ENCODE measurements at places on chromosomes 4 and X.

DNA sequence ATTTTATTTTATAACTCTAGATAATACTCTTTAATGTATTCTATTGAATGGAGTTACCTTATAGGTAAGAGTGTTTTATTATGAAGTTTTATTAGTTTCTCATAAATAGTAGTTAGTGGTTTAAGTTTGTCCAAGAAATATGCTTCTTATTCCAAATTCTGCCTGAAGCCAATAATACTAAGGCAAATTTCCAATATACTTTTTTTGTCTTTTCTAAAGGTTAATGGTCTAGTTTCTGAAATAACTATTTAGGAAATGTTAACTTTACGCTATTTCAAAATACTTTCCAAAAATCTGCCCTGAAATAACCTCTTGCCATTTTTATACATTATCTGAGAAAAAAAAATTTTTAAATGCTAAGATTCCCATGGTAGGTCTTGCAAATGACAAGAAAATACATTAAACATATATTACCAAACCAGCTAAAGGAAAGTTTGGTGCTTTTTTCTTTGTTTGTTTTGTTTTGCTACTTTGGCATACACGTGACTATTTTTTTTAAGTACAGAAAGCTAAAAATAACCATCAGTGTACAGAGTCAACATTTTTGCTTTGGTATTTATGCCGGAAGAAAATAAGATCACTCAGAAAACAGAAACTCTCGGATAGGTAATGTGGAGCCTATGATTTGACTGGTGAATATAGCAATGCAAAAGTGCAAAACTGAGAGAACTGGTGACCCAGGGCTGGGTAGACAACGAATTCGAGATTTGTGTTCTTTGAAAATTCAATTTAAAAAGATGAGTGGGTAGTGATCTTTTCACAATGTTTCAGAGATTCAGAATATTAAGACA is 29.8 kb downstream of the PCDH18 start:
- DNase-seq, result no peak

DNA sequence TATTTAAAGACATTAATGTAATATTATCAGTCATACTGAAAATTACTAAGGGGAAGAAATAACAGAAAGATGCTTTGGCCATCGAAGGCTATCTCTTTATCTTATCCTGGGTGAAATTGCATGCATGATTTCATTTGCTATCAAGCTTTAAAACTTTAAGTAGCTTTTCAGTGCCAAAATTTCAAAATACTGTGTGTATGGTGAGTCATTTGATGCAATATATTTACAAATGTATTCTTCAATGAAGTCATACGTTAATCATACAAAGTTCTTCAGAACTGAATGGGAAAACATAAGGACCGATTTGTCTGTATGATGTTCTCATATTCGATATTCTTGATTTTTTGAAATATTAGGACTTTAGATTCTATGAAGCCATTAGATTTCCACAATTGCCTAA is 1295.8 kb upstream of the AGA start:
- DNase-seq, result no peak

DNA sequence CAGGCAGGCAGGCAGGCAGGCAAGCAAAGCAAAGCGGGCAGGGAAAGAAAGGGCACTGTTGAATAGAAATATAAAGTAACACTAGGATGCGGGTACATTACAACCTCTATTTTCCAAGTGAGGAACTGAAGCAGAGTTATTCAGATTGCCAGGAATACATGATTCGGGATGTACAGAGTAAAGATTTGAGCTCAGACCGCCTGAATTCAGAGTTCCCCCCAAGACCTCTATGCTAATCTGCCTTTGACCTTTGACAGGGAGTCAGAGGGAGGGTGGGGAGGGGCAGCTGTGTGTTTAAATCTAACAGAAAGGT is 271.9 kb upstream of the SMIM31 start:
- no peak for DNase-seq

DNA sequence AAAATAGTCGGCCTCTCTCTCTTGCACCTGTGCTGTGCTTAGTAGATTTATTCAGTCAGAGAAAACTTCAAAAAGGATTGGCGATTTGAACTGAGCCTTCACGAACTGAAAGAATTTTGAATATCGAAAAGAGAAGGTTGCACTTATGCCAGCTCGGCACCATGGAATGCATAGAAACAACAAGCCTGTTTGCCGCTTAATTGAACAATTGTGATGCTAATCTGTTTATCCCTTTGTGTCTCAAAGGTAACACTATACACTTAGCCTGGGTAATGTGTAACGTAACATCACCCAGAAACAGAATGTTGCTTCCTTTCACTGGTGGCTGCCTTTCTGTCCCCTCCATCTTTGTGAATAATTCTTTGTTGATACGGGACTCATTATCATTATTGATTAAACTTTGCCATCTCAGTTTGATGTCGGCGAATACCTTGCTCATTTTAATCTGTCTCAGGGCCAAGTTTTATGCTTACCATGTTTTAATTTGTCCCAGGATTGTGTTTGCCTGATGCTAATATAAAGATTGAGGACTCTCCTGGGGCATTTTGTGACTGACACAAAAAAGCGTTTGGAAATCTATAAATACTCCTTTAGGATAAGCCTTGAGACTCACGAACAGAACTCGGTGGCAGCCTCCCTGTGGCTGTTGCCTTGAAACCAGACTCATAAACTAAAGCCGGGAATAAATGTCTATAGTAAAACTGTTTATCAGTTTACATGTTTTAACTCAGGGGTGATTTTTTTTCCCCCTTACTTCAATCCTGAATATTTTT is 400.5 kb downstream of the RAPGEF2 start:
- no peak for DNase-seq

Data from activated naive CD4-positive, alpha-beta T cell treated with anti-CD3 and anti-CD28 coated beads, Interleukin-2, amount 50 U/mL, for 16 hours (primary cell).